ENCODE measurements at places on chromosomes 3 and 15.

DNA sequence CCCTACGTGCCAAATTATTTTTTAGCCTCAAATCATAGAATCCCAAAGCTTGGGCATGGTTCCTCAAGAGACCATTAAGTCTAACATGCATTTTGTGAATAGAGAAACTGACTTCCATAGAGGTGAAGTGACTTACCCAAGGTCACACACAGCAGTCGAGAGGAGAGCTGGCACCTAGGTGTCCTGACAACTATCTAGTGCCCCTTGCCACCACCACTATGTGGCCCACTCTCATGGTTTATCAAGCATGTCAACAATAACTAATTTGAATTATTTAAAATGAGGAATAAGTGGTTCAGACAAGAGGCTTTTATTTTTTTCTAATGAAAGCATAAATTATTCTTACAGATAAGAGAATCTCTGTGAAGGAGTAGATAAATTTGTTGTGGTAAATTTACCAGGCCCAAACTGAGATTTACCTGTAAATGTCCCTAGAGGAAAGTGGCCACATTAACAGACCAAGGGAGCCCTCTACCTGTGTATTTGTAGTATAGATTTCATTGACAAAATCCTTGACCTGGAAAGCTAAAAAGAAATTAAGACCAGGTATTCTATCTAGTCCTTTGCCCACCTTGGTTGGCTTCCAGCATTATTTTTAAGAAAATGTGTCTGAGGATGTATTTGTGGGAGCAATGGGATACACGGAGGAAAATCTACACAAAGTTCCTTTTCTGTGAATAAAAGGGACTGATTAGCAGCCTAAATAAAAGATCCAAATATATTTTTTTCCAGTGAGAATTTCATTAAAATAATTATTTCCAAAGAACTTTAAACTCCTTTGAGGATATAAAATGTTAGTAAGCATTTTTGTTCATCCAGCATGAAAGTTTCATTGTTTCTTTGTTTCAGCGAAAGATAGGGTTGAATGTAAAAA, 49.1 kb downstream of the IQCH start:
- no peak for DNase-seq

DNA sequence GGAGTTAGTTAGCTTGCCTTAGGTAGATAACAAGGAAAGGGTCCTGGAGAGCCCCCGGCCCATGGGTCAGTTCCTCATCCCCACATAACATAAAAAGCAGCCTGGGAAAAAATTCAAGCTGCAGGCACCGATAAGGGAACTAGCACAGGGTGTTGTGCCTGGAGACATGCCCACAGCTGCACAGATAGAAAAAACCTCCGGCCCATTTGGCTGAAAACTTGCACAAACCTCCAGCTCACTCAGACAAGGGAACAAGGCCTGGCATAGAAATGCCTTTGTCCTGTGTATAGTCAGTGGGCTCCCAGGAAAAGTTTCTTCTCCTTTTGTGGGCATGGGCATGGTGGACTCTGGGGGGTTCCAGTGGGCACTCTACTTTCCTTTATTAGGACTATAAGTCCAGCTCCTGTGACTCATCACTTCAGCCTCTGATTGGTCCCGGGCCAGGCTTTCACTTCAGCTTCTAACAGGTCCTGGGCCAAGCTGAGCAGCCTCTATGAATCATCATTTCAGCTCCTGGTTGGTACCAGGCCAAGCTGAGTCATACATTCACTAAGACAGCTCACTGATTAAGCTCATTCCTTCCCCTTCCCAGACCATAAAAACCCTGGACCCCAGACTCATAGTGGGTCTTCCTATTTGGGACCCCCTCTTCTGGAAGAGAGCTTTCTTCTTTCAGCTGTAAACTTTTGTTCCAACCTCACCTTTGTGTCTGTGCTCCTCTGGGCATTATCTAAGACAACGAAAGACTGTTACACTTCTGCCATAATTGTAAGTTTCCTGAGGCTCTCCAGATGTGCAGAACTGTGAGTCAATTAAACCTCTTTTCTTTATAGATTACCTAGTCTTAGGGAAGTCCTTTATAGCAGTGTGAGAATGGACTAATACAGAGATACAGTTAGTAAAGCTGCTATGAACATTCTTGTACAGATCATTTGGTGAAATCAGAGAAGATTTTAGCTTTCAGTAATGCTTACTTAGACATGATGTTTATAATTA, 348.0 kb upstream of the DPPA4 start:
- DNase-seq: no peak

DNA sequence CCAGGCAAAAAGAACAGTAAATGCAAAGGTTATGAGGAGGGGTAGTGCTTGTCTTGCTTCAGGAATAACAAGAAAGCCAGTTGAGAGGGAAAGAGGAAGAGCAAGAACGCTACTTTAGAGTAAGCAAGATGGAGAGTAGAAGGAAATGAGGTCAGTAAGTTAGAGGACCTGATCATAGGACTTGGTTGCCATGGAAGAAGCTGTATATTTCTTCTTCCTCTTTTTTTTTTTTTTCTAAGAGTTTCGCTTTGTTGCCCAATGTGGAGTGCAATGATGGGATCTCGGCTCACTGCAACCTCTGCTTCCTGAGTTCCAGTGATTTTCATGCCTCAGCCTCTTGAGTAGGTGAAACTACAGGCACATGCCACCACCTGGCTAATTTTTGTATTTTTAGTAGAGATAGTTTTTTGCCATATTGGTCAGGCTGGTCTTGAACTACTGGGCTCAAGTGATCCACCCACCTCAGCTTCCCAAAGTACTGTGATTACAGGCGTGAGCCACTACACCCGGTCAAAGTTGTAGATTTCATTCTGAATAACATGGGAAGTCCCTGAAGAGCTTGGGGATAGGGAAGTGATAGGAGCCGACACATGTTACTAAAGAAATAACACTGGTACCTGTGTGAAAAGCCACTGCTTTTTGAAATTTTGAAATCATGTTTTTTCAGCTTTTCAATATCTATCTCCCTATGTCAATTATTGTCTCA, 527.9 kb upstream of the NAALADL2 start:
- no peak for DNase-seq

DNA sequence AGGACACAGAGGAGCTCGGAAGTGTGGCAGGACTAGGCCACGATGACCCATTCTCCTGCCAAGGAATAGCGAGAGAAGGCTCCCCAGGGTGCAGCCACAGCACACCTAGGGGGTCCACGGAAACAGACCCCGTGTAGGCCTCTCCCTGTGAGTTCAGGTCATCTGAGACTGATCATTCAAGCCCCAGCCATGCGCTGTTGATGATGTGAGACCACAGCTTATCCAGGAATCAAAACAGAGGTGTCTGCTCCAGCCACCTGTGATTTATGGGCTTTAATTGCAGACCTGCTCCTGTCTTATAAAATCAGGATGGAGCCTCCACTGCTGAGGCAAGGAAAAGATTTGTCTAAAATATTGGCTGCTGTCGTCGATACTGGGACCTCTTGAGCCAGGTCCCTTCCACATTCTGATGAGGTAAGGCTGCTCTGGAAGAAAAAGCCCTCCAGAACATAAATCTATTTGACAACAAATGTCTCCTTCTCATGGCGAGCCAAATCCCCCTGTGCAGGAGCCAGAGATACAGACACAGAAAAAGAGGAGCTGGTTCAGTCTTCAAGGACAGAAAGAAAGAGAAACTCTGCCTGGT, 186.7 kb downstream of the TJP1 start:
- no peak for DNase-seq

- peak; percentile 41 for DNase-seq
These were observed 64.1 kb upstream of the HEG1 start for GRCh38 chr3:125119752-125120378.

Data from activated CD8-positive, alpha-beta memory T cell treated with anti-CD3 and anti-CD28 coated beads, Interleukin-2, amount 50 U/mL, for 4 hours (primary cell).